ENCODE measurements at places on chromosomes 16 and 17.

DNA sequence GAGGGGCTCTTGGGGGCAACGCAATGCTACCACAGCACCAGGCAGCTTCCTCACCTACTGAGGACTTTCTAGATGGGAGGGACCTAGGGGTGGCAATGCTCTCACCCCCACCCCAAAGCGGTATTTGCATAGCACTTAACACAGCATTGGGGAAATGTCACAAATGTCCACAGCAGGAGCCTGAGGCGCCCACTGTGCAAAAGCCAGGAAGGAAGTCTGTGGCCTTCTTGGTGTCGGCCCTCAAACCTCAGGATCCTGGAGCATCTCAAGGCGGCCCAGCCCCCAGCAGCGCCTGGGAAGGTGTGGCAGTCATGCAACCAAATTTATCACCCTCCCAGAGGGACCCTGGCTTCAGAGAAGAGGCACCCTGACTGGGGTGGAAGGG is 45.3 kb downstream of the WNT3 start:
- DNase-seq: no peak

GRCh38 chr17:50884439-50885311 is 18.5 kb upstream of the TOB1 start:
- DNase-seq: no peak

DNA sequence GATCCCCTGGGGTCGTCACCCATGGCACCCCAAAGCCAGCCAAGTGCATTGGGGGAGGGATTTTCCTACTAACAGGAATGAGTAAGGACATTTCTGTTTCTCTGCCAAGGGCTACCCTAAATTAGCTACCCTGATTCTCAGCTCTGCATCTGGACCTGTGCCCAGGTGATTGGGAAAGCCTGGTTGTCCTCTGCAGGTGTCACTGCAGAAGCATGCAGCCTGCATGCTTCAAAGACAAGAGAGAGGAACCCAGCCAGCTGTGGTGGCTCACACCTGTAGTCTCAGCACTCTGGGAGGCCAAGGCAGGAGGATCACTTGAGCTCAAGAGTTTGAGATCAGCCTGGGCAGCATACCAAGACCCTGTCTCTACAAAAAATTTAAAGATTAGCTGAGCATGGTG is 19.6 kb downstream of the BEAN1 start:
- DNase-seq: no peak

GRCh38 chr16:14369734-14370598 is 260.1 kb downstream of the PARN start:
- no peak for DNase-seq

- no peak for DNase-seq
These were observed 13.7 kb upstream of the OSGIN1 start for GRCh38 chr16:83939266-83939855.

DNA sequence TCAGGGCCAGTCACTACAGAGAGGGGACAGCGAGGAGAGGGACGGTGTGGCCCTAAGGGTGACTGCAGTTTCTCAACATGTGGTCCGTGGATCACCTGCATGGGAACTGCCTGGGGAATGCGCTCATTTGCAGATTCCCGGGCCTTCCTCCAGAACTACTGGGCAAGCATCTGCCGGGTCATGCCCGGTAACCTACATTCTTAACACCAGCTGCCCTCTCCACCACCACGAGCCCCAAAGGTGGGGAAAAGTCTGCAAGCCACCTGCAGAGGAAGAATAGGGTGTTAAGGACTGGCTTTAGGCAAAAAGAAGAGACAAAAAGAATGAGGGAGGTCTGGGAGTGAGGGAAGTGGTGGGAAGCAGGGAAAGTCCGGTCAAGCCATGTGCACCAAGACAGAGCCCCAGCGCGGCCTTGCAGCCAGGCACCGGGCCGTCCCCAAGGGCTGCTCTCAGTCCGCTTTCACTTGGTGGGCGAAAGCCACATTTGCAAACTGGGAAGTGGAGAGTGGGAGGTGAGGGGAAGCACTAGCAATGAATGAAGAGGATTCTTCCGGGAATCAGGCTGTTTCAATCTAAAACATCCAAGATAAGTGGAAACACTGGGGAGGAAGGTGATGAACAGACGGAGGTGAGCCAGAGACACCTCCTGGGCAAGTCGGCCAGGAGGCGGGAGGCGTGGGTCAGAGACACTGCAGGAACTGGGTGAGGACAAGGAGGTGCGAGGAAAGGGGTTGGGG is 70.3 kb downstream of the N4BP1 start:
- DNase-seq: no peak

DNA sequence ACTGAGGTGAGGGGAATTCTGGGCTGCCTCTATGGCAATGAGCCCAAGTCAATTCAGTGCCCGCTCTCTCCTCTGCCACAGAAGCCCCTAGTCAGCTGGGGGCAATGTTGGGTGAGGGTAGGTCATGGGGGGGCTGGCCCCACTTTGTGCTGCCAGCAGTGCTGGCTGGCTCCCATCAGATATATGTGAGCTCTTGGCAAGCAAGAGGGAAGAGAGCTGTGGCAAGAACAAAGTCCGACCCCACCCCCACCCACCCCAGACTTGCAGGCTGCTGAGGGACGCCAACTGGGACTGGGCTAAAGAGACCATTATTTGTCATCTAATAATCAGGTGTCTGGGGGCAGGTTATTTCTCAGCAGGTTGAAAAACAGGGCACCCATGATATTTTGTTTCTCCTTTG is 89.4 kb downstream of the YPEL2 start:
- DNase-seq: no peak
